ENCODE measurements at places on chromosomes 6 and 20.

DNA sequence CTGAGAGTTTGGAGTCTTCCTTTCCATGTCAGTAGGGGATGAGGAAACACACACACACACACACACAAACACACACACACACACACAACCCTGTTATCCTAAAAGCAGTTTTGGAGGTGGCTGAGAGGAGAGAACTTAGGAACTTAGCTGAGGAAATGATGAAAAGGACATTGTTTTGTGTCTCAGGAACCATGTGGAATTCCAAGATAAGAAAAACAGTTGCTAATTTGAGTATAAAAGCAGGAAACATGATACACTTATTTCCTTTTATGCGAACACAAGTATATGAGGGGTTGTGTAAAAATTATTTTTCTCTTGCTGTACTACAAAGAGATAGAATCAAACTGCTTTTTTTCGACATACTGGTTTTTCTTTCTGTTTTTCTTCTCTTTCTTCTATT lies at the start of gene MYCT1:
Gene MYCT1, plus strand, starts transcription at position 264 of the 400 bp plus-strand sequence. Its CDS starts 6 bp downstream, at position 270.
- DNase-seq = no peak

DNA sequence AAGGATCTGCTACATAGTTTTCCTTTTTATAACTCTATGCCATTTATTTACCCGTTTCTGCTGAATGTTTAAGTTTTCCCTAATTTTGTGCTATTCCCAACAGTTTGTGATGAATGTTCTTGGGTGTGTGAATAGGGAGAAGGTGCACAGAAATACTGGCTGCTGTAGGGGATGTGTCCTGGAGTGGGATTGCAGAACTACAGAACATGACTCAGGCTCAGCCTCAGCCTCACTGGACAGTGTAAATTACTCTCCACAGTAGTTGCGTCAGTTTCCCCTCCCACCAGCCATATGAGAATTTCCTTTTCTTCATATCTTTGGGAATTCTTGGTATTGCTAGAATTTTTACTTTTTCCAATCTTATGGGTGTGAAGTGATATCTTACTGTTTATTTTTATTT lies 57.0 kb downstream of the SLX4IP start:
- DNase-seq = no peak

GRCh38 chr6:160510976-160511617 lies 153.0 kb downstream of the LPA start:
- DNase-seq = no peak

- no peak for DNase-seq
Observed at GRCh38 chr6:37653933-37654565, 43.6 kb downstream of the MDGA1 start.

GRCh38 chr6:88785478-88785877 lies 177.9 kb downstream of the RNGTT start:
- DNase-seq = no peak

GRCh38 chr6:155050311-155050710 lies 55.2 kb downstream of the TIAM2 start:
- no peak for DNase-seq

- DNase-seq = no peak
Observed at GRCh38 chr20:21288587-21289370, 14.4 kb upstream of the XRN2 start.

- no peak for DNase-seq
Observed at GRCh38 chr6:118639054-118639964, 12.1 kb downstream of the CEP85L start.

DNA sequence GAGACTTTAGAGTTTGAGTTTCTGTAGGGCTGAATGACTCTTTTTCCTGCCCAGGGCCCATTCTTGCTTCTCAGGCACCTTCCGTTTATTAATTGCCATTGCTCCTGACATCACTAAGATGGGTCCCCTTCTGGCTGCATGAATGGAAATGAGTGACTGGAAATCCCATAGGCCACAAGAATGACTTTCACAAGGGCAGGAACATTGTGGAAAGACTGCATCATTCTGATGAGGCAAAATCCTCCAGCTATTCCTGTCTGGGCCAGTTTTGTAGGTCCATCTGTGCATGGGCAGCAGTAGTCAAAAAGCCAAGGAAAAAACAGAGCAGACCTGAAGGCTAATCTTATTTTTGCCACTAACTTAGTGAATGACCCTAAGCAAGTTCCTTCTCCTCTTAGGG lies 19.3 kb downstream of the TMEM74B start:
- no peak for DNase-seq

DNA sequence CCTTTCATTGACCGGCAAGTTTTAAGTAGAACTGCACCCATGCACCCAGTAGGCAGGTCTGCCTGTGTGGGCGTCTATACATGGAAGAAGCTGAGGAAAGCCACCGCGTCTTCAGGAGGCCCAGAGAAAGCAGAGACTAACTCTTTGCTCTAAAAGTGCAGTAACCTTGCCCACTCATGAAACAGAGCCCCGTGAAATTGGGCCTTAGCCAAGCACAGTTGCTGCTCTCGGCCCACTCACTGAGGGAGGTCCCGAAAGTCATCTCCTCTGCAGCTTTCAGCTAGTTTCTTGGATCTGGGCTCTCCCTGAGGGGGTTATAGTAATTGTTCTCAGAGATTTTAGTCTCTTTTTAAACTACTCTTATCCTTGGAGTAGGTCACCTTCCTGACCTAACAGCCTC lies 74.0 kb upstream of the SYNJ2 start:
- DNase-seq = no peak

DNA sequence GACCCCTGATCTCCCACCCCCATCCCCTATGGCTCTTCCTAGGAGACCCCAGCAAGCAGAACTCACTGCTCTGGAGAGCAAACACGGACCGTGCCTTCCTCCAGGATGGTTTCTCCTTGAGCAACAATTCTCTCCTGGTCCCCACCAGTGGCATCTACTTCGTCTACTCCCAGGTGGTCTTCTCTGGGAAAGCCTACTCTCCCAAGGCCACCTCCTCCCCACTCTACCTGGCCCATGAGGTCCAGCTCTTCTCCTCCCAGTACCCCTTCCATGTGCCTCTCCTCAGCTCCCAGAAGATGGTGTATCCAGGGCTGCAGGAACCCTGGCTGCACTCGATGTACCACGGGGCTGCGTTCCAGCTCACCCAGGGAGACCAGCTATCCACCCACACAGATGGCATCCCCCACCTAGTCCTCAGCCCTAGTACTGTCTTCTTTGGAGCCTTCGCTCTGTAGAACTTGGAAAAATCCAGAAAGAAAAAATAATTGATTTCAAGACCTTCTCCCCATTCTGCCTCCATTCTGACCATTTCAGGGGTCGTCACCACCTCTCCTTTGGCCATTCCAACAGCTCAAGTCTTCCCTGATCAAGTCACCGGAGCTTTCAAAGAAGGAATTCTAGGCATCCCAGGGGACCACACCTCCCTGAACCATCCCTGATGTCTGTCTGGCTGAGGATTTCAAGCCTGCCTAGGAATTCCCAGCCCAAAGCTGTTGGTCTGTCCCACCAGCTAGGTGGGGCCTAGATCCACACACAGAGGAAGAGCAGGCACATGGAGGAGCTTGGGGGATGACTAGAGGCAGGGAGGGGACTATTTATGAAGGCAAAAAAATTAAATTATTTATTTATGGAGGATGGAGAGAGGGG lies 1.4 kb downstream of the LTA start:
- DNase-seq = no peak

- DNase-seq = no peak
Observed at GRCh38 chr20:54127855-54128574, 45.8 kb downstream of the CYP24A1 start.

GRCh38 chr20:6066582-6066981 lies 12.7 kb upstream of the LRRN4 start:
- no peak for DNase-seq

DNA sequence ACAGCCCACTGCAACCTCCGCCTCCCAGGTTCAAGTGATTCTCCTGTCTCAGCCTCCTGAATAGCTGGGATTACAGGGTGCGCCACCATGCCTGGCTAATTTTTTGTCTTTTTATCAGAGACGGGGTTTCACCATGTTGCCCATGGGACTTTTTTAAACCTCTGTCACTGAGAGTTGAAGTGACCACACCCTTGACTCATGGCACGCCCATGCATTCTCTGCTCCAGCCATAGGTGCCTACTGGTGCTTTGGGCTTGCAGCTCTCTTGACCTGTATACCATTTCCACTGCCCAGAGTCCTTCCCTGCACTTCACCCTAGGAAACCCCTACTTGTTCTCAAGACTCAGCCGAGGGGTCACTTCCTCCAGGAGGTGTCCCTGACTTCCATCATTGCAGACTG lies 2.4 kb upstream of the SCRT2 start:
- no peak for DNase-seq

- DNase-seq = no peak
Observed at GRCh38 chr6:5557506-5557905, 296.2 kb downstream of the FARS2 start.

DNA sequence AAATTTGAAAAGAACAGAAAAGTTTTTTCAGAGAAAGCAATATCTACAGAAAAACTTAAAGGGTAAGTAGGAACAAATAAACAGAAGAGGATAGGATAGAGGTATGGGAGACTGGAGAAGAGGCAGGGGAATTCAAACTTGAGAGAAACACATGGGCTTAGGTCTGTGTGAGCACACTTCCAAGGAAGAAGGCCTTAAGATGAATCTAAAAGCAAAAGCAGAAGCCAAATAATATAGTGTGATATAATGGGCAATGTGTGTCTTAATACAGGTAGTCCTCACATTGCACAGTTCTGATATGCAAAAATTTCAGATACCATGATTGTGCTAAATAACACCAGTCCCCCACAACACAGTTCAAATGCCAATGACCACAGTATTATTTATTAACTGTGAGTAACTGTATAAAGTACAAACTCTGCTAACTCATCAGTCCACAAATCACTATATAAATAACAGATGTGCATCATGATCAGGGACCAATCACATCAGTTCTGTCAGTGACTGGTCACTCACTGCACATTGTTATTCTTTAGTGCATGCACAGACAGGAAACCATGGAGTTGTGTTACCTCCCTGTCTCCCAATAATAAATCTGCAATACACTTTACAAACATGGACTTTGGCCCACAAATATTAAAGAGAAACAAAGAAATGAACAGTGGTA lies 18.6 kb downstream of the SNX14 start:
- DNase-seq = no peak

DNA sequence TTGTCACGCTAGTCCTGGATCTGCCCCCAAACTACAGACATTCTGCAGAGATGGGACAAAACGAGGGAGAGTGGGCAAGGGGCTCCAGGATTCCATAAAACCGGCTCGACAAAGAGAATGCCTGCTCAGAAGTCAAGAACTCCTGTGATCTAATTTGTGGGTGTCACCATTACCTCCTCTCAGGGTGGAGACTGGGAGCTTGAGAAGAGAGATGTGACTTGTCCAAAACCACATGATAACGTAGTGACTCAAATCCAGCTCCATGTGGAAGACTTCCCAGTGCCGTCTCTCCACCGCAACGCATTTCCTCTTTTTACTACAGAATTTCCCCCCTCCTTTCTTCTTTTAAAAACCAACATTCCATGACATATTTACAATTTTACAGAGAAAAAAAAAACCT lies 44.3 kb downstream of the TRERF1 start:
- no peak for DNase-seq

- DNase-seq = no peak
Observed at GRCh38 chr20:40961686-40962640, 66.7 kb upstream of the TOP1 start.

DNA sequence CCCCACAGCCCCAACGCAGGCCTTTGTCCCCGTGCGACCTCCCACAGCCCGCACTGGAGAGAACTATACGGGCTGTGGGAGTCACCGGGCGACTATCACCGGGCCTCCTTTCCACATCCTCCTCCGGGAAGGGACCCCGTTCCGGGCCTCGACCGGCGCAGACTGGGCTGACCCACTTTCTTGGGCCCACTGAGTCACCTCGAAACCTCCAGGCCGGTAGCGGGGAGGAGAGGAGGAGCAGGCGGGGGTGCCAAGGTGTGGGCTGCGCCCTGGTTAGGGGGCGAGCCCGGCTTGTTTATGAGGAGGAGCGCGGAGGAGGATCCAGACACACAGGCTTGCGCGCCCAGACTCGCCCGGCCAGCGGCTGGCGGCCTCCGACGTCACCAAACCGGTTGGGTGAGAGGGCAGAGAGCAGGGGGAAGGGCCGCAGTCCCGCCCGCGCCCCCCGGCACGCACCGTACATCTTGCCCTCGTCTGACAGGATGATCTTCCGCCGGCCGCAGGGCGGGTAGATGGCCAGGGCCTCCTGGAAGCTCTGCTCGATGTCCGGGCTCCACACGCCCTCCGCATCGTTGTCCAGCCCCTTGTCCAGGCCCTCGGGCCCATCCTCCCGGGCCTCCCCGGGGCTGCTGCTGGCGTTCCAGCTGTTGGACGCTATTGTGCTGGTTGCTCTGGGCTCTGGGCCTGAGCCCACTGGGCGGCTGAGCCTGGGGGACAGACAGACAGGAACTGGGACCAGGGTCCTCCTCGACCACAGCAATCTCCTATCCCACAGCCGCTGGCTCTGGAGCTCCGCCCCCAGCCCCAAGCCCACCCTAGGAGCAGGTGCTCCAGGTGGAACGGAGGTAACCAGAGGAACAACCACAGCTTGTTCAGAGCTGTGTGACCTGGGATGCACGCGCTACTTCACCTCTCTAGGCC lies 10.6 kb downstream of the TEAD3 start:
- no peak for DNase-seq

DNA sequence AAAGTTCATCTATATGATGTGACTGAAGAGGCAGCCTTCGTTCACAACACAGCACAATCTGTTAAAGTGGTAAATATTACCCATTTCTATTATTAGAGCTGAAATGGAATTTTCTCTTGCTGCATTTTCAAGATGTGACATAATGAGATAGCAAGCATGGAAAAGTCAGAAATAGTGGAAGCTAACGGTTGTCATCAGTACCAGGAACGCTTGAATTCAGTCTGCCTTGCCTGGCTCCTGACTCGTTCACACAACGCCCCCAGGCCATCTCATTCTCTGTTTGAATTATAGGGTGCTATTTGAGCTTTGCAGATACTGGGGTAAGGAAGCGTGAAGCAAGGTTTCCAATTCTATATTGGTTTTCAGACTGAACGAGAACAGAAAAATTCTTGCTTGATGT lies 116.5 kb upstream of the MAP3K7 start:
- DNase-seq = no peak

DNA sequence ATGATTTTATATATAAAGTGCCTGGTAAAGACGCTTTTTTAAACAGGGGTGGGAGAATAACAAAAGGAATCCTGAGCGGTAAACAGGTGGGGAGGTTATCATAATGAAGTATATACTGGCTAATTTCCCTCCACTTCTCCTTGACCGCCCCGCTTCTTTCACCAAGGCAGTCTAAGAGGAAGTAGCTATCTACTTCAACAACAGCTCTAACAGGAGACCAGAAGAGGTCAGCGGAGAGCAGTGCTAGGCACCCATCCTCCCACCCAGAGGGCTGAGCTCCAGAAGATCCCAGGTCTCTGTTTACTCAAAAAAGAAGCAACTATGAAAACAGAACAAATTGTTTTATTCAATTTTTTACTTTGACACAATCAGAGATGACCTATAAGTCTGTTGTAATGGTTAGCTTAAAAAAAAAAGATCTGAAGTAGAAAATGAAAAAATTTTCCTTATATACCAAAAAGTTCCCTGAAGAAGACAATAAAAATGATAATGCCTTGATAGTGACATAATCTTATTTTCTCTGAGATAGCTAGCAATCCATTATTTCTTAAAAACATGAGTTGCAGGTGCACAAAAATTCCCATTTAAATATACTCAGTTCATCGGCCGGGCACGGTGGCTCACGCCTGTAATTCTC lies 141.1 kb downstream of the PDSS2 start:
- DNase-seq = no peak

Data from NCI-H2081 treated with DMSO at 0.1 percent for 48 hours (cell line).